ENCODE measurements at places on chromosomes 2 and 18. TPM values are rescaled to one million over a fixed set of nuclear protein-coding genes. Genes with fewer than 3 reads are reported as not detected.

DNA sequence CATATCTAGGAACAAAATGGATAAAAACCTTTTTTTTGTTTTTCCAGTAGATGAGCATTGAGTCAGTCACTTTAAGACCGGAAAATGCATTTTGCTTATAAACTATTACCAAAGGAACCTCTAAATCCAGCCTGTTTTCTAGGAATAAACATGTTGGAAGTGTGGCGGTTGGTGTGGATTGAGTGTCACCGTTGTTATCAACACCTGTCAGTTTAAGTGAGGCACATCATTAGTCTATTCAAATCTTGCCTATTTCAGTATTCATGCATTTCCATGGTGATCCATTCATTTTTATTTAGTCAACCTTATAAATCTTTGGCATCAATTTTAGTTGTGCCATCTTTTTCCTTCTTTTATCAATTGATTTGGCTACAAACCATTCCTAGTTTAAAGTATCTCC lies 3.3 kb downstream of the KLHL29 start:
- H3K4me1 ChIP-seq: peaks cover 9% of the 10 kb centered on the region
- H3K36me3 ChIP-seq: no peaks in the 10 kb centered on the region
- peaks cover 47% of the 10 kb centered on the region for H3K27me3 ChIP-seq

- no peaks in the 10 kb centered on the region for H3K36me3 ChIP-seq
- no peak for DNase-seq
- H3K27ac ChIP-seq: no peak overlapping the region
- no peak overlapping the region for H3K4me3 ChIP-seq
- no peaks in the 10 kb centered on the region for H3K27me3 ChIP-seq
These were observed 54.4 kb upstream of the LINC00305 start for GRCh38 chr18:64203295-64203694.

PROKR1 gene
- not detected for total RNA-seq

GKN2 gene
- not detected for total RNA-seq

ELMOD3 gene
- total RNA-seq: 25.1 TPM
